ENCODE measurements at places on chromosomes 5 and 9.

- no peak overlapping the region for H3K27ac ChIP-seq
- no peak overlapping the region for H3K4me3 ChIP-seq
- H3K4me1 ChIP-seq, result no peaks in the 10 kb centered on the region
These were observed 5.7 kb upstream of the C5orf46 start for GRCh38 chr5:147912011-147912410.

- DNase-seq, result no peak
- H3K27me3 ChIP-seq, result peaks cover 37% of the 10 kb centered on the region
- no peak overlapping the region for H3K4me3 ChIP-seq
- H3K4me1 ChIP-seq, result no peaks in the 10 kb centered on the region
These were observed 13.3 kb downstream of the SHC3 start for GRCh38 chr9:89165341-89165740.

DNA sequence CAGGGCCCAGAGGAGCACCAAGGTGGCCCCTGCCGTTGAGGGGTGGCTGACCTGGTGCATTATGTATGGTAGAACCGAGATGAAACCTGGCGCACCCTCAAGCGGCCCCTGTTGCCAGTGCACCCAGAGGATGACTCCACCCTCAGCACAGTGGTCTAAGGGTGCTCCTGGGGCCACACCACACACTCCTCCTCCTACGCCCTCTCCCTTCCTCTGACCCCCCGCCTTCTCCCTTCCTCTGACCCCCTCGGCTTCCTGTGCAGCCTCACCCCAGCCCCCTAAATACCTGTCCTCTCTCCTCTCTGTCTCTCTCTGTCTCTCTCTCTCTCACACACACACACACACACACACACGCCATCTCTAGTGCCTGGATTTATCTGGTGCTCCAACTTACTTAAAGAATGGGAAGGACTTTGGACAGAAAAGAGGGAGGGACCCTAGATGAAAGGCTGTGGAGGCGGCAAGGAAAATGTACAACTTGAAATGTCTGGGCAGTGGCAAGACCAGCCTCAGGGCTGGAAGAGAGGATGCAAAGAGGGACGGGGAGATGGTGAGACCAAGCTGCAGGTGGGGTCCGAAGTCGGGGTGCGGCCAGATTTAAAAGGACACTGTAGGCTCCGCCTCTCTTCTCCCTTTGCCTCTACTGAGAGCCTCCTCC is 18.2 kb upstream of the SLC30A5 start:
- no peak overlapping the region for H3K27ac ChIP-seq
- no peak for DNase-seq
- peaks cover 7% of the 10 kb centered on the region for H3K4me1 ChIP-seq

GRCh38 chr5:133523961-133524586 is 88.3 kb downstream of the FSTL4 start:
- no peak for DNase-seq
- H3K4me3 ChIP-seq, result no peak overlapping the region
- no peak overlapping the region for H3K27ac ChIP-seq
- H3K36me3 ChIP-seq, result no peaks in the 10 kb centered on the region
- H3K27me3 ChIP-seq, result peaks cover 22% of the 10 kb centered on the region

DNA sequence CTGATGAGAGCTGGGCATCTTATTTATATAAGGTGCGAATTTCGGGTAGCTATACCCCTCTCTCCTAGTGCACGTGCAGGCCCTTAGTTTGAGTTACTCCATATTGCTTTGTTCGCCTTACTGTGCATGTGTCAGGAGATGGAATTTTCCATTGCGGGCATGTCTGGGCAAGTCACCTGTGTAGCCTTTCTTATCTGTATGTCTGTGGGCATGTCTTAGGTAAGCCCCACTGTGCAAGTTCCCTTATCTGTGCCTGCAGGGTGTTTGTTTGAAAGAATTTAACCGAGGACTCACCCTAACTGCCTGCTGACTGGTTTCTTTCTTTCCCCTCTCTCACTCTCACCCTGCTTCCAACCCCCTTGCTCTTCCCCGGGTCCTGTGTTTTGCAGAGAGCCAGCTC is 140.7 kb upstream of the RANBP3L start:
- H3K36me3 ChIP-seq, result peaks cover 1% of the 10 kb centered on the region
- H3K27ac ChIP-seq, result no peak overlapping the region
- H3K27me3 ChIP-seq, result no peaks in the 10 kb centered on the region
- DNase-seq, result no peak
- H3K4me3 ChIP-seq, result no peak overlapping the region

- H3K27ac ChIP-seq, result no peak overlapping the region
- H3K36me3 ChIP-seq, result no peaks in the 10 kb centered on the region
- H3K4me3 ChIP-seq, result no peak overlapping the region
- DNase-seq, result no peak
- no peaks in the 10 kb centered on the region for H3K27me3 ChIP-seq
These were observed 87.9 kb downstream of the NUDT12 start for GRCh38 chr5:103474677-103475076.
